ENCODE measurements at places on chromosomes 7 and 10.

DNA sequence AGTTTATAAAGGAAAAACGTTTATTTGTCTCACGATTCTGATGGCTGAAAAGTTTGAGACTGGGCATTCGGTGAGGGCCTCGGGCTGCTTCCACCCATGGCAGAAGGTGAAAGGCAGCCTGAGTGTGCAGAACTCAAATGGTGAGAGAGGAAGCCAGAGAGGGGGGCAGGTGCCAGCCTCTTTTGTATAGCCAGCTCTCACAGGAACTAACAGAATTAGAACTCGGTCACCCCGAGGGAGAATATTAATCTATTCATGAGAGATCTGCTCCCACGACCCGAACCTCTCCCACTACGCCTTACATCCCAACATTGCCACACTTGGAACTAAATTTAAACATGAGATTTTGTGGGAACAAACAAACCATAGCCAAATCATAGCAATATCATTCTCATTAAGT is 112.6 kb downstream of the ZPBP start:
- DNase-seq: no peak

DNA sequence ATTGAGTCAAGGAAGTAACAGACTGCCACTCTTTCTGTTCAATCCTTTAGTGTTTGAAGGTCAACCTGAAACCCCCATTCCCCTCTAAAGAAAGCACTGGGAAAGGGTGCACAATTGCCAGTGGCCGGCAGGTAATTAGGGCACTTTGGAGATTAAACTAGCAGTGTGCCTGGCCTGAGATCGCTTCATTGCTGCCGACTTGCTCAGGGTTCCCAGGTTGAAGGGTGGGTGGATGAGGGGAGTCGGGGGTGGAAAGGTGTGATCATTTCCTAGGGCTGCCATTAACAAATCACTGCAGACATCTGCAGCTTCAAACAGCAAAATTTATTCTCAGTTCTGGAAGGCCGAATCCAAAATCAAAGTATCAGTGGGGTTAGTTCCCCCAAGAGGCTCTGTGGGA is 16.3 kb upstream of the BTBD16 start:
- peak; percentile 67 for DNase-seq

DNA sequence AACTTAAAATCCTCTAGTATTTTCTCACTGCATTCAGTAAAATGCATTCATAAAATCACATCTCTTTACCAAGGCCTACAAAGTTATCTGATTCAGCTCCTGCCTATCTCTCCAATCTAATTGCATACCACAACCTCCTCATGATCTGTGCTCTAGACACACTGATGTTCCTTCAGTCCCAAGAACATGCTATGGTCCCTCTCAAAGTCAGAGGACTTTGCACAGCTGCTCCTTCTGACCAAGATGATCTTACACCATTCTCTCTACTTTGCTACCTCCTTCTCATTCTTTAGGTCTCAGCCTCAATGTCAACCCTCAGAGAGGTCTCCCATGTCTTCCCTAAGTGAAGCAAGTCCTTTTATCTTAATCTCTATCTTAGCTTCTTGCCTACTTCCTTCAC is 45.5 kb downstream of the CAV1 start:
- no peak for DNase-seq

- DNase-seq: no peak
Observed at GRCh38 chr7:78873117-78873516, 580.4 kb downstream of the MAGI2 start.

DNA sequence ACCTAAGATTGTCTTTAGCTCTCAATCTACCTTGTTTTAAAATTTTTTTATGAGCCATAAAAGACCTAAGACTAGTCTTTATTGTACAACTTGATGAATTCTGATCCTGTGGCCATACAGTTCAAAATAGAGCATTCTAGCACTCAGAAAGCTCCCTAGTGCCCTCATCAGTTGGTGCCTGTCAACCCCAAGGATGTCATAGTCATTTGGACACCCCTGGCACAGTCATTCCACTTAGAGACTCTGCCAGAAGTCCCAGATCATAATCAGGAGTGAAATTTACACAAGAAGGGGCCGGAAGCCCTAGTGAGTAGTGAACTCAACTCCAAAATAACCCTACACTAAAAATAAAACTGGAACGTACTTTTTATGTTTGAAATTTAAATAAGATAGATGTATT is 80.0 kb upstream of the INSIG1 start:
- no peak for DNase-seq

GRCh38 chr10:4663162-4663992 is 162.6 kb upstream of the AKR1E2 start:
- DNase-seq: no peak

GRCh38 chr7:27901028-27901760 is 161.2 kb downstream of the TAX1BP1 start:
- DNase-seq: no peak

- DNase-seq: no peak
Observed at GRCh38 chr10:5268234-5268633, 71.6 kb downstream of the AKR1C4 start.

GRCh38 chr7:43530553-43531410 is 52.1 kb upstream of the STK17A start:
- no peak for DNase-seq

GRCh38 chr7:158450476-158451124 is 137.0 kb downstream of the PTPRN2 start:
- no peak for DNase-seq

GRCh38 chr7:122070834-122071233 is 73.2 kb downstream of the AASS start:
- no peak for DNase-seq

GRCh38 chr10:71509444-71509843 is 112.7 kb downstream of the CDH23 start:
- no peak for DNase-seq

- DNase-seq: no peak
Observed at GRCh38 chr7:105149827-105150226, 135.8 kb downstream of the KMT2E start.

DNA sequence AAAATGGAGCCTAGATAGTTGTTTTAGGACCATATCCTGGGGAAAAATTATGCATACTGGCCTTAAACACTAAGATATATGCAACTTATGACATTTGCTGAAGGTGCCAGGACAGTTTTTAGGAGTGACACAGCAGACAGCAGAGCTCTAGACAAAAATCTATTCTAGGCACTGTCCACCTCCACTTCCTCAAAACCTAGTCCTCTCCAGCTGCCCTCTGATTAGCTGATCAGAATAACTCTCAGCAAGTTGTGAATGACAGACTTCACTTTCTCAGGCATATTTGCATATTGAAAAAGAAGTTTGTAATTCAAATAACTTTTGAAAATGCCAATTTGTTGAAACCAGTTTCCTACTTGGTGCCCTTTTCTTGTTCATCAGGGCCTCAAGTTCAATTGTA is 152.3 kb upstream of the STEAP4 start:
- DNase-seq: no peak

- DNase-seq: no peak
Observed at GRCh38 chr10:44030132-44030531, 354.8 kb downstream of the CXCL12 start.

DNA sequence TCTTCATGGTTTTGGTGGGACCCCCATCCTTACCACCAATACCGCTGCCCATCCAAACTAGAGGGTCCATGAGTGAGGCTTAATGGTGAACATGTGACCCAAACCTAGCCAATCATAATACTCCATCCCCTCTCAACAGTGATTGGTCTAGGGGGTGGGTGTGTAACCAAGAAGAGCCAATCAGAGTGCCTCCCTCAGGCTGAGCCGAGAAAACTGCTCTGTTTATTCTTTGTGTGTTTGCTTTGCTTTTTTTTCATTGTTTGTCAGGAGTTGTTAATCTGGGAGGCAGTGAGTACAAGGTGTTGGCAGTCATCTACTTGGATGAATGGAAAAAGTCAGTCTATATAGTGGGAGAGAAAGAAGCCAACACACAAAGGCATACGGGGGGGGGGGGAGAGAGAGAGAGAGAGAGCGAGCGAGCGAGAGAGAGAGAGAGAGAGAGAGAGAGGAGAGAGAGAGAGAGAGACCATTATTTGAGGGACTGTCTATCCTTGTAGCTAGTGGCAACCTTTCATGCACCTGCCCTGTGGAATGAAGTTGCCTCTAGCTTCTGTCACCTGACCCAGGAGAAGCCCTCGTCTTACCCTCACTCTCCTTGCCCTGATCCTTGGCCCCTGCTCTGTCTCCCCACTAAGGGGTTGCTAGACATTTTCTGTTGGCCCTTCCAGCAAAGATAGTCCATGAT is 441.7 kb downstream of the TYW1 start:
- DNase-seq: no peak

DNA sequence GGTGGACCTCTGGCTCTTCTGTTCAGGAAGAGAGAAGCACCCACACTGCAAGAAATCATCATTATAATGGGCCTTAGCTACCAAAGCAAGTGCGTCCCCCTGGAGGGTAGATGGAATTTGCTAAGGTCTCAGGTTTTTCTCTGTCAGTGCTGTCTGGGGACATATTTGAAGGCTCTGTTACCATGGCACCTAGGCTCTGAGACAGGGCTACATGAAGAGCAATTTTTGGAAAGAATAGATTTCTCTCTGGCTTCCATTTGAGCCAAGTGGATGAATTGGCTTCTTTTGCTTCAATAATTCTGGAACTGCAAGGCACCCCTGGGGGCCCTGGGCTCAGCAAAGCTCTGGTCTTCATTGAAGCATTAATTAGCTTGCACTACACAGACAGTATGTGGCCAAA is 349.1 kb upstream of the GALNT17 start:
- DNase-seq: peak; percentile 42

- no peak for DNase-seq
Observed at GRCh38 chr10:71766717-71767419, 6.5 kb downstream of the VSIR start.

- no peak for DNase-seq
Observed at GRCh38 chr7:98213296-98213887, 2.2 kb downstream of the BHLHA15 start.

DNA sequence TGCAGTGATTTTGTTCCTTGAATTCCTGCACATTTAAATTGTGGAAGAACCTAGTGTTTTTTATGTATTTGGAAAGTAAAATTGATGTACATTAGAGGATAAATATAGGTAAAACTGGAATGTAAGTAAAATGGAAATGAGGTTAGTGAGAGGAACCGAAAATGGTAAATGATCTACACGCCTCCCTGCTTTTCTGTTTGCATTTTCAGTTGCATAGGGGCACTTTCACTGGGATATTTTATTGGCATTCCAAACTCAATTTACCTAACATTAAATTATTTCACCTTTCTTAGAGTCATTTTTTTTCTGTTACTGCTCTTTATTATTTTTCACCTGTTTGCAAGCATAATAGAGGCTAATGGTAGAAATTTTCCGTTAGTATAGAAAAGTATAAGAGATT is 8.0 kb downstream of the CDK13 start:
- DNase-seq: no peak

DNA sequence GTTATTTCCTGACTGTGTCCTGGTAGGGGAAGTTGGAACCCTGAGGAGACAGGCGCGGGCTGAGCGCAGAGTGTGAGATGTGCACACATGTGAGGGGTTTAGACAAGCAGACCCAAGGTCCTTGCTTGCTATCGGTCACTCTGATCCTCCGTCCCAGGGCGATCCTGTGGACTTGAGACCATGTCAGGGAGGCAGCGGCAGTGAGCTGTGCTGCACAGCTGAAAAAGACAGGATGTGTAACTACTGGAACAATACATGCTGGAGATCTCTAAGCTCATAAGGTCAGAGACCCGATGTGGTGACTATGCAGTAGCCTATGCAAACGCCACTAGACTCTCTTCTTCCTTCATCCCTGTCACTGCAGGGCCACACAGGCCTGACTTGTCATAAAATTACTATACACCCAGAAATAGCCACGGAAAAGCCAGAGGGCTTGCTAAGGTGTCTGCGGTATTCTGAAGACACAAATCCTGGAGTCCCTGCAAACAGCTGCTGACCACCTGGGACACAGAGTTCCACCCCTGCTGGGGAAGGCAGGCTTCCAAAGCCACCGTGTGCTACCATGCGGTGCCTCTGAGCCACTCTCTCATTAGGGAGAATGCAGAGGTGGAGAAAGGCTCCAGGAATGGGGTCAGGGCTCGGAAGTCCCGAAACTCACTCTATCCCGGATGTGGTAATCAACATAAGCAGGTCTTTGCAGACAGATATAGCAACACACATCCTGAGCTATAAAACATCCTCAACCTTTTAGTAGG is 91.1 kb upstream of the DDC start:
- no peak for DNase-seq
